ENCODE measurements at places on chromosomes 3 and 15.

- DNase-seq = no peak
Measured at GRCh38 chr3:89072642-89073041, 34.8 kb upstream of the EPHA3 start.

DNA sequence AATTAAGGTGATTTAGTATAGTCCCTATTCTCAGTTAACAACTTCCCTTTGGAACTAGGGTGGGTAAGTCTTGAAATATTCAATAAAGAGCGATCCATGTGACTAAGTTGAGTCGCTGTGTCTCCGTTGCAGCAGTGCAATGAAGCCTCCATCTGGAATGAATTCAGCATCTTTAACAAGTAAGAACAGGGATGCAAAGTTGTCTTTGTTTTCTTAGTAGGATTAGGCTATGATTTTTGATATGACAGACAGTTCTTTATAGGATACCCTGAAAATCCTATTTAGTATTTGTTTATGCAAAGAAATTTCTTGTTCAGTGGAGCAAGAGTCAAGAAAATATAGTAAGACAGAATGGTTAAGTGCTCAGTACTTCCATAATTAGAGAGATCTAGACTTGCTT, 52.7 kb downstream of the RBMS3 start:
- no peak for DNase-seq

DNA sequence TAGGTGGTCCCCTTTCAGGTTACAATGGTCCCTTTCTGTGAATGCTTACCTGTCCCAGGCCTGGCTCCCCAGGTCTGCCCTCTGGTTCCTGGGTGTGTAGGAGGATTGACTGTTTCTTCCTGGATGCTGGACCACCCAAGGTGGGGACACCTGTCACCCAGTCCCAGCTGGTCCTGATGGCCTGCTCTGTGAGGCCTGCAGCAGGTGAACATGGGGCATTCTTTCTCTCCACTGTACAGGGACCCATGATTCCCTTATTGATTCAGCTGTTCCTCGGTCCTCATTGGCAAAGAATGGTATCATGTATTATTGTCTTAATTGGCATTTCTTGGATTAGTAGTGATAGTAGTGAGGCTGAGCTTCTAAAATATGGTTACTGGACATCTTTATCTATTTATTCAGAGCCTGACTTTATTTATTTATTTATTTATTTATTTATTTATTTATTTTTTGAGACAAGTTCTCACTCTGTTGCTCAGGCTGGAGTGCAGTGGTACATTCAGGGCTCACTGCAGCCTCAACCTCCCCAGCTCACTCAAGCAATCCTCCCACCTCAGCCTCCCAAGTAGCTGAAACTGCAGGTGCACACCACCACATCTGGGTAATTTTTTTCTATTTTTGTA, 8.8 kb upstream of the DNAJA4 start:
- DNase-seq = no peak

- DNase-seq = no peak
Measured at GRCh38 chr3:25542492-25543039, 114.5 kb downstream of the RARB start.

GRCh38 chr3:104956620-104957345, 409.9 kb upstream of the ALCAM start:
- no peak for DNase-seq
